ENCODE measurements at places on chromosomes 5 and 9.

GRCh38 chr5:14251733-14252132 is 108.6 kb downstream of the TRIO start:
- no peak for DNase-seq

DNA sequence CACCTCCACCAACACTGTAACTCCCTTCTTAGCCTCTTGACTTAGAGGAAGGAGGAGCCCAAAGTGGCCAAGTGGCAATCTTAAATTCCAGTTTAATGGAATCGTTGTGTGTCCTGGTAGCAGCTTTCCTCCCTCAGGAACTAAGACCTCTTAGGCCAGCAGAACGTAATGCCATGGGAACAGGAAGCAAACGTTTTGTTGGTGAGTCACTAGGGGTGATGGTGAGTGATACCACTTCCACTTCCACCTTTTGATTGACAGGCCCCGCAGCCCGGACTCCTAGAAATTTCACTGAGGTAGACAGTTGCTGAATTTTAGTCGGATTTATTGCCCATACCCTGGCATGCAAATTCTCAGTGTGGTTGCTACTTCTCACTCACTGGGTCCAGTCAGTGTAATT is 94.2 kb upstream of the FBN2 start:
- DNase-seq: no peak

DNA sequence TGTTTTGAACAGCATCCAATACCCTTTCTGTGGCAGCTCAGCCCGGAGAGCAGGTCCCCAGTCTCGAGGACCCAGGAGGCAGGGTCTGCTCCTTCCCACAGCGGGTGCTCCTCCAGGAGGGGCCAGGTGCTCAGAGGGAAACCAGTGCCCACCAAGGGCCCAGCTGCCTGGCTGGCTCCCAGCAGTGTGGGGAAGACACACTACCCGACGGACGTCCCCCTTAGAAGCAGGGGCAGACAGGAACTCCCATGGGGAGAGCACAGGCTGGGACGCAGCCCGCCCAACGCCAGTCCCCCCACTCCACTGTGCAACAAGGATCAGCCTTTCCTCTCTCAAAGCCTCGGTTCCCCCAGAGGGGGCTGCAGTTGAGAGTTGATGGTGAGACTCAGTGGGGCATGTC is 57.6 kb downstream of the ADAMTS2 start:
- DNase-seq: no peak

GRCh38 chr5:55541056-55541635 is 6.4 kb upstream of the PLPP1 start:
- no peak for DNase-seq

DNA sequence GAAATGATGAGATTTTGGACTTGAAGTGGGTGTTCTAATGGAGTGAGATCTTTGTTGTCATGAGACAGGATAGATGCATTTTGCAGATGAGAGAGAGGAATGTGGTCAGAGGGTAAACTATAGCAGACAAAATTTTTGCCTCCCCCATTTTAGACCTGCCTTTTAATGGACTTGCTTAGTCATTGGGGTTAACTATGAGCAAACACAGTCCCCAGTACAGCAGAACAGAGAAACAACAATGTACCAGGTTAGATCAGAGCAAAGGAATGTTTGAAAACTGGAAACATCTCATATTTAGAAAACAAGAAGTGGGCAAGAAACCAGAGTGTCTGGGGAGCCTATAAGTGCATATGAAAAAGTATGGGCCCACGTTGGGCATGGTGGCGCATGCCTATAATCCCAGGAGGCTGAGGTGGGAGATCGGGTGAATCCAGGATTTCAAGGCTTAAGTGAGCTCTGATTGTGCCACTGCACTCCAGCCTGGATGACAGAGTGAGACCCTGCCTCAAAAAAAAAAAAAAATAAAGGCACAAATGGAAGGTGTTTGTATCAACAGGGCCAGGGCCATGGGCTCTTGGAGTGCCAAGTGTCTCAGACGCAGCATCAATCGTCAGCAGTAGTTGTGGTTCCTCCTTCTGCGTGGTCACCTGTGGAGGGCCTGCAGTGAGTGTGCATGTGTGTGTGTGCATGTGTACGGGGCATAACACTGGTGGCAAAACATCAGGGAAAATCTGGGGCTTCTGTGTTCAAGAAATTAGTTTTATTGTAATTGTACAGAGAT is 214.4 kb upstream of the S1PR3 start:
- DNase-seq: no peak

- DNase-seq: no peak
Observed at GRCh38 chr5:155459889-155460500, 446.4 kb downstream of the KIF4B start.

- no peak for DNase-seq
Observed at GRCh38 chr5:96788112-96788749, 19.5 kb downstream of the ERAP1 start.

DNA sequence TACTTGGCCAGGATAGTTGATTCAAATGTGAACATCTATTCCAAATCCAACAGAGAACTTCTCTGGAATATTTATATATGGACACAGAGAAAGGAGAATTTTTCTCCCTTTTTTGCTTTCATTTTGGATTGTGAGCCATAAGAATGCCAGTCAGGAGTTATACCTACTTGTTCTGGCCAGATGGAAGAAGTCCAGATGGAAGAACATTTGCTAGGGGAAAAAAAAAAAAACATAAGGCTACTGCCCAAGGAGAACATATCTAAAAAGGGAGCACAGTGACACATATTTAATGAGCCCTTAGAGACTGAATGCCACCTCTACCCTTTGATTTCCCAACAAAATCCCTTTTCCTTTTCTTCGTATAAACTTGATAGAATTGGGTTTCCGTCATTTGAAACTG is 61.7 kb upstream of the PPP2R2B start:
- no peak for DNase-seq

DNA sequence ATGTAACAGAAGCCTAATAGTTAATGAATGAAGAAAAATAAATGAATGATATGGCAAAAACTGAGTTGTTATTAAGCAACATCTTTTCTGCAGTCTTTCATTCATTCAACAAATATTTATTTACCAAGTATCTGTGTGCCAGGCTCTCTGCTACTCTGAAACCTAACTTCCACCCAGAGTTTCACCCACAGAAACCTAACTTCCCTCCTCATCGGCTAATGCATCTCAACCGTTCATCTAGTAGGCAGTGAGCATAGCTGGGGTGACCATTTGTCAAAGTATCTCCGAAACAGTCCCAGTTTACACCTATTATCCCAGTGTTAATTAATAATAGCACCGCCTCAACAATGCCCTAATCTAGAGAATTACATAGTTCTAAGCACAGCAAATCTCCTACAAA is 1.5 kb downstream of the TTC39B start:
- DNase-seq: no peak

GRCh38 chr9:108486831-108487230 is 369.0 kb downstream of the ACTL7B start:
- no peak for DNase-seq

- no peak for DNase-seq
Observed at GRCh38 chr5:180070756-180071530, 616 bp downstream of the RNF130 start.

DNA sequence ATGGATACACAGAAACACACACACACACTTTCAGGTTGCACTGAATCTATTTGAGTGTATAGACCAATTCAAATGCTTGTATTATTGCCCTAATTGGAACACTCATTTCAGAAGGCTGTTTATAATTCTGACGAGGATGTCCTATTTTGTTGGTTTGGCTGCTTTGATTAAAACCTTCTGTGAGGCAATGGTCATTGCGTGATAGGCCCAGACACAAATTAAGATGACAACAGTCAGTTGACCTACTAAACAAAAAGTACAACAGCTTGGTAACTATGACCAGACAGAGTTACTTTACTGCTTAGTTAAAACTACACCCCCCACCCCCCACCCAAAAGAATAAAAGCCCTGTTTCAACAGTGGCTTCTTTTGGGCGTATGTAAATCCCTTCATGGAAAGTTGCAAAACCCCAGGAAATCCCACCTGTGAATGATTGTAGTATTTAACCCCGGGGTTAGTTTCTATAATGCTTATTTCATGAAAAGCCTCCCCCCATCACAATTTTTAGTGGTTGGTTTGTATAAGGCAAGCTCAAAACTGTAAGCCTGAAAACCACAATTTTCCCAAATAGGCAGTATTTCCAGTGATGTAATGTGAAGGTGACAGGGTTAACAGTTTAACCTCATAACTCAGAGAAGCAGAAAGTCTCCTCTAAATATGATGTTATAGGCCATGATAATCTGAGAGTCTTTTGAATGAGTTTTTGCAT is 340.8 kb downstream of the FGF10 start:
- DNase-seq: no peak

DNA sequence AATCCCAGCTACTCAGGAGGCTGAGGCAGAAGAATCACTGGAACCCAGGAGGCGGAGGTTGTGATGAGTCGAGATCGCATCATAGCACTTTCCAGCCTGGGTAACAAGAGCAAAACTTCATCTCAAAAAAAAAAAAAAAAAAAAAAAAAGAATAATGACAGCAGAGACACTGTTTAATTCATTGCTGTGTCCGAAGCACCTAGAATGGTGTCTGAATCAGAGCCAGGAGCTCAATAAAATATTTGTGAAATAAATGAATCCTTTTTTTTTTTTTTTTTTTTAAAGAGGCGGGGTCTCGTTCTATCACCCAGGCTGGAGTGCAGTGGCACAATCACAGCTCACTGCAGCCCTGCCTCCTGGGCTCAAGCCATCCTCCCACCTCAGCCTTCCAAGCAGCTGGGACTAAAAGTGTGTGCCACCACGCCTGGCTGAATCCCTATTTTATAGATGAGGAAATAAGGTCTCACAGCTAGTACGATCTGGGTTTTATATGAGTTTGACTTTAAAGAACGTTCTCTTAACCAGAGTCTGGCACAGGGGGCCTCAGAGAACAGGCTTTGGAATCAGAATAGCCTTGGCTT is 47.8 kb downstream of the THOC3 start:
- no peak for DNase-seq

DNA sequence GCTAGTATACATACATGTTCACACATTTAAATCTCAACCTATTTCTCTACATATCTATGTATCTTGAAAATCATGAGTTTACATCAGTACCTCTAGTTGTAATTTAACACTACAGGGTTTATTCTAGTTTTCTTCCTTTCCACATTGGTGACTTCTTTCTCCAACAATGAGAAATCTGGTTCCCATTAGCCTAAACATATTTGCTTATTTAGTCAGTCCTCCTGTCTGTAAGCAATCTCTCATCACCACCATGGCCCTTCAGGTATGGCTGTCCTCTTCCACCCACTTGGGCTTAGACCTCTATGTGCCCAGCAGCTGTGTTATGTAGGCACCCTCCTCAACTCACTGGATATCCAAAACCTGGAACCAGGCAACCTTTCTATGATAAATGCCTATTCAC is 8.0 kb upstream of the SPATA31D1 start:
- DNase-seq: no peak

DNA sequence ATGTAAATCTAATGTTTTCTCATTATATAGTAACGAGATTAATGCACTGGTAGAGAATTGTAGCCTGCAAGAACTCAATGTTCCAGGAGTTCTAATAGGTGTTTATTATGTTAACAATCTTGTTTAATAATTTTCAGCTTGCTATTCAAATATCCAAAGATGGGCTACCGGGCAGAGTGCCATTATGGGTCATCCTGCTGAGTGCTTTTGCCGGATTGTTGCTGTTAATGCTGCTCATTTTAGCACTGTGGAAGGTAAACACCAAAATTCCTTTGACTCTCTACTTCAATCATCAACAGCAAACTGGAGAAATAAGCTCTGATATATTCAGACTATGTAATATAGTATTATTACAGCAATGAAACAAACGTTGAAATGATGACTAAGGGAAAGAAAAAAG is 41.9 kb upstream of the ITGA2 start:
- DNase-seq: no peak

DNA sequence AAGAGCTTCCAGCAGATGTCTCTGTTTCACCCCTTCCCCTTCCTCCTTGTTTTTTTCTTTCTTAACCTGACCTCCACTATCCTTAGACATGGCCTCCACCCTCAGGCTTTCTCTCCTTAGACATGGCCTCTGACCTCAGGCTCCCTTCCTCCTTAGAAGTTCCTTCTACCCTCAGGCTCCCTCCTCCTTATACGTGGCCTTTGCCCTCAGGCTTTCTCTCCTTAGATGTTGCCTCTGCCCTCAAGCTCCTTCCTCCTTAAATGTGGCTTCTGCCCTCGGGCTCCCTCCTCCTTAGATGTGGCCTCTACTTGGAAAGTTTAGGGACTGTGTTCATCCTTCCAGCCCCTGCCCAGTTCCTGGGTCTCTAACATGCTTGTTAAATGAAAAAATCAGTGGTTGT is 180.4 kb upstream of the S1PR3 start:
- DNase-seq: no peak

DNA sequence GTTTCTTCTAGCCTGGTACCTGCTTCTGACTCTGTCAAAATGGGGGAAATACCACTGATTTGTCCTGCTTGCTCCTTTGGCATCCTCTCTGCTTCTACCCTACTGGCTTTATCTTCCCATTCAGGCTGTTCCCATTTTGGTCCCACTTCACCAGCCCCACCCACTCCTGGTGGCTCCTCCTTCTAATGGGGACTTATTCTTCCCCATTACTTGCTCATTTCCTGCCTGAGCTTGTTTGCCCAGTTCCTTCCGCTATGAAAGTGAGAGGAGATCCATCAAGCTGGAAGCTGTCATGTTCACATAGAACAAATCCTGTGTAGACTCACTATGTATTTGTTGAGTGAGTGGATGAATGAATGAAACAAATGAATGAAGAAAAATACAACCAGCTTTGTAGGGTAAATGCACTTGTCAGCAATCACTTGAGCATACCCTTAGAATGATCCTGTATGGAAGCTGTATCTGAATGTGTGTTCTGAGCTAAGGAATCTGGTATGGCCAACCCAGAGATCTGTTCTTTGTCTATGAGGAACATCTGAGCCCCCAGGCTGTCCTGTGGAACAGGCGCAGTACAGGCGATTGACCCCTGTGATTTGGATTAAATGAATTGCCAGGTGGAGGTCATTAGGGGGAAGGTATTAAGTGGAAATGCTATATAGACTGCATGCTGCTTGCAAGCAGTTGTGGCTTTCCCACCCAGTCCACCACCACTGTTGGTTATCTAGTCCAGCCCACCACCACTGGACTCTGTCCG is 89.5 kb downstream of the APBA1 start:
- no peak for DNase-seq

GRCh38 chr5:57202811-57203210 is 29.0 kb downstream of the GPBP1 start:
- no peak for DNase-seq

GRCh38 chr5:128315671-128316070 is 222.4 kb downstream of the FBN2 start:
- DNase-seq: no peak

Measured in stimulated activated CD8-positive, alpha-beta memory T cell treated with anti-CD3 and anti-CD28 coated beads, Interleukin-4, amount 100 ng/mL, for 1 hour (primary cell).